ENCODE measurements at places on chromosomes 4 and X.

DNA sequence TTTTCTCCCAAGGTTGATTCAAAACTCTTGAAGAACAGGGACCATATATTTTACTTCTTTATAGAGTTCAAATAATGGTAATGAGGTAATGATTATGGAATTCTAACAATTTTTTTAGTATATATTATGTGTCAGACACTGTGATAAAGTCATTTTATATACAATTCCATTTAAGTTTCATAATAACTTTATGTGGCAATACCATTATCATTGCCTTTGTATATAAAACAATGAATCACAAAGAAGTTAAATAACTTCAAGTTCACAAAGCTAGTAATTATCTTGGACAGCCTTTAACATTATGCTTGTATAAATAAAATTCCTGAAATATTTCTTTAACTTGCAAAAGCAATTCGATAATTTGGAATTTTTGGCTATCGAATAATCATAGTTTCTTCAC, 20.6 kb downstream of the MAGEC1 start:
- no peak for DNase-seq

DNA sequence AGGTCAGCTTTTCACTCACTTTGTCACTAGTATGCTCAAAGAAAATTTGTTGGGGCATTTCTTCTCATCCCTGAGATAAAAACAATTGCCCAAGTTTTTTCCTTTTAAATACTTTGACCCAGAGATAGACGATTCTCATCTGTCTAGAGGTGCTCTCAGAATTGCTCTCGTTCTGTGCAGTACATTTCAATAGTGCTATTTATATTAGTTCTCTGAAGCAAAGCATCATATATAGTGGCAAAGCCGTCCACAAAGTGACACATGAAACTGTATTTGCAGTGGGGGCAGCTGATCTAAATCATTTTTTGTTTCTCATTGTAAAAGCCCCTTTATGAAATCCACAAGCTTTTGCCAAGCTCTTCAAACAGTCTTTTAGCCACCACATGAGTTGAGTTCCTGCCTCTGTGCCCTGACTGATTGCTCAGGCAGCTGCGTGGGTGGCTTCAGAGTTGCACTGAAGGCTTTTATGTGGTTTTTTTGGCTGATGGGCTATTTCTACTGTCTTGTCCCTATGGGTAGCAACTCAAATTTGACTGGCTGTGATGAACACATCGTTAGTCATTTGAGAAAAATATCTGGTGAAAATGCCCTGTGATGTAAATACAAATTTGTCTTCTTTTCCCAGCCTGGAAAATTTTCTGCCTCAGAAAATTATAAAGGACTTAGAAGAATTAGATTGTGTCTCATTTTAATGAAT, 119.1 kb upstream of the OTUD4 start:
- no peak for DNase-seq

DNA sequence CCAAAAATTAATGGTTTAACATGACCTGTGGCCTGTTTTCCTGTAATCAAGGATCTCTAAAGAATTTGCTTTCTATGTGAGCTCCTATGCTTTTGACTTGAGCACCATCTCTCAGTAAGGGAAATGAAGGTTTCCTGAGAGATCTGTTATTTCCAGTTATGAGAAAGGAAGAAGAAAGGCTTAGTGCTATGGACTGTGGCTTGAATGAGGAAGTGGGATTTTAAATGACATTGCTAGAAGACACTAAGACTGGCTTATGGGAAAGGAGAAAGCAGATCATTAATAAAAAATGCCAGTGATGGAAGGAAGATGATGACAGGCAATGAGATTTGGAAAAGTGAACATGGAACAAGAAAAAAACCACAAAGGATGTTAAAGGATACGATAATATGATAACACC, 285.4 kb downstream of the OPHN1 start:
- DNase-seq: no peak

DNA sequence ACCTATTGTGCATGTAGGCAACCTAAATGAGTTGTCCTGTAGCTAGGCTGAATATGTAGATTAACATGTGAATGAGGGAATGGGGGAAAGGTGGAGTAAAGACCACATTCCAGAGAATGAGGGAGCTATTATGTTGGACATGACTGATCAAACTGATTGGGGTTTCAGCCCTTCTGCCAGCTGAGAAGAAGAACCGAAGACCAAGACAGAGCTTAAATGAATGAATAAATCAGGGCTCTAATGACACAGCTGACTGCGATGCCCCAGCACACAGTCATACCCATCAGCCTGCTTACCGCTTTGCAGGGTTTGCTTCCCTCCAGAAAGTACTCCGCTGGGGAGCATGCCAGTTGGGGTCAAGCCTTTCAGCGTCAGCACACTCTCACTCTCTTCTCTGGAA, 315.4 kb downstream of the PPP3CA start:
- DNase-seq: no peak

DNA sequence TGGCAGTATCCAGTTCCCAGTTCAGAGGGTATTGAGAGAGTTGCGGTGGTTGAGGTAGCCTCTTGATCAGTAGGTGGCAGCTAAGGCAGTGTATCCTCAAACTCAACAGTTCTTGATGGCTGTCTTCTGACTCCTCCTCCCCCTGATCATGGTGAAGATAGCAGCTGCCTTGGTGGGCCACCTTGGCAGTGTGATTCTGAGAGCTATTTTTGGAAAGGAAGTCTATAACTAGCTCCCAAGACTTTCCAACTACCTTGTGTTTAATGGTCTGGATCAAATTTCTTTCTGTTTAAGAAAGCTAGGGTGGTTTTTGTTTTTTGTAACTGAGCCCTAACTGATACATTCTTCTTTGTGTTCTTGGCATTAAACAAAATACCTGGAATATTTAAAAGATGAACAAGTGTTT, 10.5 kb upstream of the TBC1D19 start:
- DNase-seq: no peak

DNA sequence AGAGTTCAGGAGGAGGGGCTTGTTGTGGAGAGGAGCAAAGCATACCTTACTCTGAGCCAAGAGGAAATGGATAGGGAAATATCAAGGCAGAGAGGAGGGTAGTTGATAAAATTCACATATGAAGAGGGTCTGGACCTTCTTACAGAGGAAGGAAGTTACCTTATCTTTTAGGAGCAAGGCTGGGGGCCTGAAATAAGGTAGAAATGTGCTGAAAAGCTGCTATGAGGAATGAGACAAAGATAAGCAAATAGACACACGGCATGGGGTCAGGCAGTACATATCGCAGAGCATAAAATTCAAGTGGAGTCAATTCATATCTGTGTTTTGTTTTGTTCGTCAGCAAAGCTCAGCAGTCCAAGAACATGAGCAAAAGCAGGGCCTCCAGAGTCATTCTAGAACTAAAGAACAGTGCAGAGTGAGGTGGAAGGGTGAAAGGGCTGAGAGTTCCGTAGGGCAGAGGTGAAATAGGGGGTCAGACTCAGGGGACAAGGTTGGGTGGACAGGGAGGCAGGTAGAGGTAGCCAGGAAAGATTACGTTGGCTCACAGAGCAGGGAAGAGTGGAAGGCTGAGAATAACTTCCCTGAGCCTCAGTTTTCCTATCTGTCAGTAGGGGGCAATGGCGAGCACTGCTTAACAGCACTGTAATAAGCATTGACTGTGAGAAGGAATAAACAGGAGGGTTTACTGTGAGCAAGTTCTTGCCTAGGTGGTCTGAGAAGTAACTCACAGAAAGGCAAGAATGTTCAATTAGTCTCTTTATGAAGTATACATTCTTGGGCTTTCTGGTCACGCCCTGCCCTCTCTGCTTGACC, 9.2 kb downstream of the VSIG4 start:
- DNase-seq: no peak

- DNase-seq: peak; percentile 16
These were observed 2.5 kb downstream of the GALNT7 start for GRCh38 chr4:173171098-173171497.

GRCh38 chr4:159221280-159221679, 118.4 kb downstream of the RAPGEF2 start:
- no peak for DNase-seq

- no peak for DNase-seq
These were observed 89.1 kb downstream of the ARHGAP10 start for GRCh38 chr4:147820975-147821374.

- no peak for DNase-seq
These were observed 3.5 kb downstream of the ADH6 start for GRCh38 chr4:99215521-99215920.

- DNase-seq: peak; percentile 77
These were observed 518 bp upstream of the CNKSR2 start for GRCh38 chrX:21373637-21374162.

GRCh38 chr4:137432446-137433311, 99.6 kb downstream of the PCDH18 start:
- DNase-seq: no peak

DNA sequence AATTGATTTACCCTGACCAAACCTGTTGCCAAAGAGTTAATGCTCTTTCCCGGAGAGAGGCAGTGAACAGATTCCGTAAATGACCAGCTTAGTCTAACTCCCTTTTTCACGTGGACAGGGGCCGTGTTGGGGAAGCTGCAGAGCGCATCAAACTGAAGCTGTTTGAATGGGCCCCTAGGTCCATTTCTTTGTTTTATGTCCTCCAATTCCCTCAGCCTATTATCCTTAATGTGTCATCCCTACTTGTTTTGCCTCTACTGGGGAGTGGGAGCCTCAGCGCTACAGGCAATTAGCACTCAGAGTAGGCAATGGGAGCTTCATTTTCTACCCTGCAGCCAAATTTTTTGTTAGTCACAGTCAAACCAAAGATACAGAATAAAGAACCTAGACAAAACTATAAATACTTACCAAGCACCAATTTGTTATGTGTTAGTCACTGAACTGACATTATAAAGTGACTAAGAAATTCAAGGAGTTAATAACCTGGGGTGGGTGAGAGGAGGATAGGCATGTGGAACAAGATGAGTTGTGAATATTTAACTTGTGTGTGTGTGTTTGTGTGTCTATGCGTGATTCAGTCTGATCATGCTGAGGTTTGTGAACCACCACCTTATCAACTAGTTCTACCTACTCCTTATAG, 417.4 kb downstream of the PACRGL start:
- DNase-seq: no peak

- DNase-seq: no peak
These were observed 1.2 kb downstream of the SLC25A31 start for GRCh38 chr4:127731406-127731805.

GRCh38 chrX:13829983-13830382, 13.1 kb upstream of the GPM6B start:
- DNase-seq: no peak

GRCh38 chr4:153281476-153281875, 63.0 kb upstream of the MND1 start:
- DNase-seq: peak; percentile 28

DNA sequence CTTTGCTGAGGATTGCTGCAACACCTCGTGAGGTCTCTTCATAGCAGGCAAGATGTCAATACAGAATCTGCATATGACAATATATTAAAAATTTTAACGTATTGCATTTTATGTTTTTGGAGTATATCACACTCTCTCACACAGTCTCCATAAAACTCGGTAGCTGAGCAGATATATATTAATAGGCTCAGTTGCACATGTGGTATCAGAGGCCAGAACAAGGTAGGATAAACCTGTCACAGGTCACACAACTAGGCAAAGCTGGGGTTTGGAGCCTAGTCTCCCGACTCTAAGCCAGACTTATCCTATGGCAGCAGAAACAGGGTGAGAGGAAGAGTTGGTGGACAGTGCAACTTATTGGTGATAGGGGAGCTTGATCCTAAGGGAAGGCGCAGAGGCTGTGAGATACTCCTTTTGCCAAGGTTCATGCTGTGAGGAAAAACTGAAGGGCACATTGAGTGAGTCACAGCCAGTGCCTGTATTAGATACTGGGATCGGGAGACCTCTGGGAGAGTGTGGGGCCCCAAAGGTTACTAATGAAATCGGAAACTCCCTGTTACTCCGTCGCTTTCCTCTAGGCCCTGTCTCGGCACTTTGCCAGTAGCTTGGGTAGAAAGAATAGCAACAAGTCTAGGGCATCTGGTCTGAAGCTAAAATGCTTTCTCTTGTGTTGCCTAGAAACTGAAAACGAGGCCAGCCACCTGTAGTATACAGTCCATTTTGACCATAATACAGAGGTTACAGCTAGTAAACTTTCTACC, 195.7 kb downstream of the ARHGAP10 start:
- no peak for DNase-seq

GRCh38 chr4:84362896-84363655, 136.0 kb downstream of the NKX6-1 start:
- DNase-seq: no peak

- no peak for DNase-seq
These were observed 67.5 kb downstream of the MGST2 start for GRCh38 chr4:139732991-139733570.

GRCh38 chr4:2442175-2442993, 23.6 kb downstream of the CFAP99 start:
- DNase-seq: no peak

- no peak for DNase-seq
These were observed 235.2 kb downstream of the DTHD1 start for GRCh38 chr4:36516522-36517095.

DNA sequence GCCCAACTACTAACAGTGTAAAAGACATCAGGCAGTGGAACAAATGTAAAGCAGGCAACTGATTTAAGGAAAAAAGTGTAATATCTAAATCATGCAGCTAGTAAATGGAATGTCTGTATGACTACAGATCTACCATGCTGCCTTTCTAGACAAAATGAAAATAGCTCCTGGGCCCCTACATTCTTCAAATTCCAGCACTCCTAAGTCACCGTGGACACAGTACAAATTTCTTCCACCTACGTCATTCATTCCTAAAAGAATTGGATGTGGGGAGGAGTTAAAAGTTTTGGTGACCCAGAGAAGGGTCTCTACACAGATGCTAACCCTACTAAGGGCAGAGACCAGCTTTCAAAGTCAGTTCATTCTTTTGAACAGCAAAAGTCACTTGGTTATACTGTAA, 137.2 kb upstream of the ARHGEF9 start:
- no peak for DNase-seq

- DNase-seq: no peak
These were observed 34.3 kb upstream of the TACR3 start for GRCh38 chr4:103753868-103754653.

DNA sequence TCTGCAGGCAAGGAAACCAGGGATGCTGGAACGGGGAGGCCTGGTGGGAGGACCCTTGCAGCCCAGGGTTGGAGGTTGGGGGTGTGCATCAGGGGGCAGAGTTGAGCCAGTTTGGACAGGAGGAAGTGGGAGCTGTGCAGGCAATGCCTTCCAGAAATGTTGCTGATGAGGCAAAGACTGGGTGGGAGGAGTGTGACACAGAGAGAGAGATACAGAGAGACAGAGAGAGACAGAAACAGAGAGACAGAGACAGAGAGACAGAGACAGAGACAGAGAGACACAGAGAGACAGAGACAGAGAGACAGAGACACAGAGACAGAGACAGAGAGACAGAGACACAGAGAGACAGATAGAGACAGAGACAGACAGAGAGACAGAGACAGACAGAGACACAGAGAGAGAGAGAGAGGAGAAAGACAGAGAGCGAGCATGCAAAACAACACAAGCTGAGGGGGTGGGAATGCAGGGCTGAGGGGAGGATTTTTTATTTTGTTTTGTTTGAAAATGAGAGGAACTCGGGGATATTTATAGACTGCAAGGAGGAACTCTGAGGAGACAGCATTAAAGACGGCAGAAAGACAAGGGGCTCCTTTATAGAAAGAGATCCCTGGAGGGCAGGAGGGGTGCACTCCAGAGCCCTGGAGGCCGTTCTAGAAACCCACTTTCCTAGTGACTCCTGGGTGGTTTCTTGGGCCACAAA, 1.9 kb upstream of the HAUS3 start:
- DNase-seq: peak; percentile 15

GRCh38 chr4:157999723-158000122, 173.1 kb downstream of the GASK1B start:
- no peak for DNase-seq

All from NCI-H146 (cell line).